ENCODE measurements at places on chromosomes 3 and 15.

GRCh38 chr3:62835554-62836236 is 39.5 kb downstream of the CADPS start:
- DNase-seq, result no peak

DNA sequence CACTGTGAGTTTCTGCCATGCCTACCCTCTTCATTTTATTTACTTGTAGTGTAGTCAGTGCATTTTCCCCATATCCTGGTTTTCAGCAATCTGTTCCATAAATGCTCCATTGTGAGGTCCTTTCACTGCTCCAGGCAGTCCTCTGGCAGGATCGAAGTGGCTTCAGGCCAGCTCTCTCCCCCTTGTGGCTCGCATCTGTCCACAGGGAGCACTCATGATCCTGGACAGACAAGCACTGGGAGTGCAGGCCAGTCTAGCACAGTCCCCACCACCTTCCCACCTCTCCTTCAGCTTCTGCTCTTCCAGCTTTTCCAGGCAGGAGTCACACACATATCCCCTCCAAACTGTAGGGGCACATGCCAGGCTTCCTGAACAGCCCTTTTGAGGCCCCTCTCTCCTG is 173.6 kb downstream of the PPM1L start:
- no peak for DNase-seq

DNA sequence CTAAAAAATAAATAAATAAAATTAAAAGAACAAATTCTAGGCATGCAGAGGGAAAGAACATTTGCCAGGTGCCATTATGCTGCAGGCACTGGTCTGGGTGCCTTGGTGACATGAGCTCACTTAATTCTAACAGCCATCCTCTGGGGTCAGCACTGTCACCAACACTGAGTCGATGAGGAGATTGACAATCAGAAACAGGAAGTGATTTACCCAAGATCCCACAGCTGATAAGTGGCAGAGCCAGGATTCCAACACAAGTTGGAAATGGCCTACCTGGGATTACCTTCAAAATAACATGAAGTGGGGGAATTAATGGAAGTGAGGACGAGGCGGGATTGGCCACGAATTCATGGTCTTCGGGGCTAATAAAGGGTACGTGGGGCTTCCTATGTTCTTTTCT is 3.6 kb downstream of the PLIN1 start:
- no peak for DNase-seq

DNA sequence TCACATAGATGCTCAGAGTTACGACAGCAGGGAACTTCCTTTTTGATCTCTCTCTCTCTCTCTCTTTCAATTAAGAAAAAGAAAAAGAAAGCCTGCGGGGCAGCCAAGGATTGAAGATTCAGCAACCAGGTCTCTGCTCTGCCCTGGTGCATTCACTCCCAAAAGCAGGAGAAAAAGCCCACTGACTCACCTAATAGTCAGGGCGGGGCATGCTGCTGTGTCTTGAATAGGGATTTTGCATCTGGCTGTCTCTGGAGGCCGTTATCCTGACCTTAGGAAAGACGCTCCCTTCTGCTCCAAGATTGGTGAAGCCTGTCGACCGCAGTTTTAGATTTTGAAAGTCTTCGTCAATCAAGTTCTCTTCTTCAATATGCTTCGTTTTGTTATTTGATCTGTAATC is 20.8 kb upstream of the ITGB5 start:
- no peak for DNase-seq

GRCh38 chr15:31271711-31272557 is 54.7 kb upstream of the KLF13 start:
- DNase-seq, result no peak

DNA sequence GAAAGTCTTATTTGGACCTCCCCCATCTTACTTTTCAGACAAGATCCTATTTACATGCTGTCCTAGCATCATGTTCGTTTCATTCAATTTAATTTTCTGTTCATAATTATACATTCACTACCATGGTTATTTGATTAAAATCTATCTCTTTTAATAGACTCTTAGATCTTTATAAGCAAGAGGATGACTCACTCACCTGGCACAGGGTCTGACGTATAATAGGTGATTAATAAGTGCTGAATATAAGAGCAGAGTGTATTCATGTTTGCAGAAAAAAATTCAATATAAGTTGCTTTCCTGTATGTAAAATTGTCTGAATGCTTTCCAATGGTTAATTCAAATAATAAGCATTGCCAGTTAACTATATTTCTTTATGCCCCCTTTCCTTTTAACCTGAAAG is 165.5 kb upstream of the CBLB start:
- DNase-seq, result no peak

GRCh38 chr3:151558661-151559060 is 97.8 kb upstream of the IGSF10 start:
- no peak for DNase-seq

GRCh38 chr15:87619161-87619960 is 637.2 kb downstream of the NTRK3 start:
- DNase-seq, result no peak

DNA sequence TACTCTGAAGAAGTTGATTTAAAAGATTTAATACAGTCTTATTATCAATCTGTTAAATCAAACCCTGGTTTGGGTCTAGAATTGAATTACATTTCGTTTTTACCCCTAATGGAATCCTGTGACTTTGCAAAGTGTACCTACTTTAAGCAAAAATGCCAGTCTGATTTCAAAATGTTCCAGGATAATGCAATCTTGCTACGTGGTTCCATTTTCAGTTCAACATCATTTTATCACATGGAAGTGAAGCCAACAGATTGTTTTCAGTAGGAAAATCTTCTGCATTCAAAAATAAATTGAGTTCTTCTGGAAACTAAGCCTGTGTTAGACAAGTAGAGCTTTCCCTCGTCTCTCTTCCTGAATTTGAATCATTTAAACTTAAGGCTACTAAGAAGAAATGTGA is 356.4 kb downstream of the CHST2 start:
- no peak for DNase-seq

DNA sequence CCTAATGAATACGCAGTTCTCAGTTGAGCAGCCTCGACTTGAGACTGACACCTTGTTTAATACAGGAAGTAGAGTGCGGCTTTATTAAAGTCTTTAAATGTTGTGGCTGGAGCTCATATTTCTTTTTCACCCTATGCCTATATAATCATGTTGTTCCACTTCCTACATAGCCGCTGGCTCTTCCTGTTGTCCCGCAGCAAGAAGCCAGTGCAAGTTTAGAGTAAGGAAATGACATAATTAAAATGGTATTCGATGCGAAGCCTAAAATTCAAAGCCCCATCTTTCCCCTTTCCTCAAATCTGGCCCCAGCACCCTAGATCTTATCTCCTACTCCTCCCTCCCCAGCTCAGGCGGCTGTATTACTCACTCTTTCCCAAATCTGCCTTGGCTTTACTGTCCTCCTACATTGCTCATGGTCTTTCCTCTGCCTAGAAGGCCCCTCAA is 7.5 kb upstream of the PHLDB2 start:
- no peak for DNase-seq

DNA sequence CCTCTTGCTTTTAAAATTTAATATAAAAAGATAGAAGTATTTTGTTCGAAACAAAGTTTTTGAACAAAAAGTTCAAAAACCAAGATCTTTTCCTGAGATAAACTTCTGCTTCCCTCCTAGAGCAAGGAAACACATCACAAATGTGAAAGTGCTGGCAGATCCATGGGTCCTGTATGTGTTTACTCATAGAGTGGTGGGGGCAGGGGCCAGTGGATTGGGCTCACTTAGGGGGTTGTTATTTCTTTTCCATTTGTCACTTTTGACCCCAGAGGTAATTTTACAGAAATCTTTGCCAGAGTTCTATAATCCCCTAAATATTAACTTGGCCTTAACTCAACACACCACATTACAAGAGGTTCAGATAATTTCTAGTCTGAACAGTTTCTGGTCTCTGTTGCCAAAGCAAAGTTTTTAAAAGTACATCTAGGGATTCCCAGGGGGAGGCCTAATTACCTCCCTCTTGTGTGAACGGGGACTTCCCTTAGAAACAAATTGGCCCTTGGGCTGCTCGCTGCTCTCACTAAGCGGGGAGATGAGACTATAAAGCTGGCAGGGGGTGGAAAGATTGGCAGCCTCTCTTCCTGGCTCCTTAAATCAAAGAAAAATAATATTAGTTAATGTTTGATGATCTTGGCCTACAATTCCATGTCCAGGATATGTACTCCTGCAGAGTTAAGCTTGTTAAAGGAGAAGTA is 66.8 kb upstream of the PTX3 start:
- DNase-seq, result no peak

- no peak for DNase-seq
These were observed 1.2 kb upstream of the USF3 start for GRCh38 chr3:113697500-113698090.

GRCh38 chr15:49145651-49146609 is 9.5 kb downstream of the COPS2 start:
- peak; percentile 54 for DNase-seq

- DNase-seq, result no peak
These were observed 144.1 kb downstream of the FILIP1L start for GRCh38 chr3:99970198-99970597.

- no peak for DNase-seq
These were observed 895 bp downstream of the GATA2 start for GRCh38 chr3:128491941-128492670.

All from CD4-positive, alpha-beta T cell treated with Interleukin-21 for 1 hour (primary cell).